IPS DF 6.9 (cell line): ENCODE measurements at places on chromosomes 6 and 20.

DNA sequence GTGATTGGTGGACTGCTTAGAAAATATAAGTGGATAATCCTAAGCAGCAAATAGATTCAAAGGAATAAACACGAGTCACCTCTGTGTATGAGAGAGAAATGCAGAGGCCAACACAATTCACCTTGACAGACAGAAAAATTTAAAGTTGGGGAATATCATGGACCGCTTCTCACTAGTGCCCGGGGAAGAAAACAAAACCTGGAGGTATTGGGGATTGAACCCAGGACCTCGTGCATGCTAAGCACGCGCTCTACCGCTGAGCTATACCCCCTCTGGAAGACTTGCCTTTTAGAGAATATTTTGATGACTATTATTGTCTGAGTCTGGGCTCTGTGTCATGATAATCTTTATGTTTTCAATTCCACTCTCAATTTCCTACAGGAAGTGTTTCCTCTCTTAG, 111.9 kb downstream of the TRIM27 start:
- DNase-seq = no peak

GRCh38 chr20:5745416-5746030, 4.7 kb upstream of the SHLD1 start:
- no peak for DNase-seq

GRCh38 chr20:47783828-47784598, 1.3 kb downstream of the SULF2 start:
- no peak for DNase-seq

- no peak for DNase-seq
These were observed 22.7 kb downstream of the CFAP61 start for GRCh38 chr20:20075032-20075431.

GRCh38 chr20:9408422-9409300, 105.7 kb upstream of the LAMP5 start:
- DNase-seq = no peak

DNA sequence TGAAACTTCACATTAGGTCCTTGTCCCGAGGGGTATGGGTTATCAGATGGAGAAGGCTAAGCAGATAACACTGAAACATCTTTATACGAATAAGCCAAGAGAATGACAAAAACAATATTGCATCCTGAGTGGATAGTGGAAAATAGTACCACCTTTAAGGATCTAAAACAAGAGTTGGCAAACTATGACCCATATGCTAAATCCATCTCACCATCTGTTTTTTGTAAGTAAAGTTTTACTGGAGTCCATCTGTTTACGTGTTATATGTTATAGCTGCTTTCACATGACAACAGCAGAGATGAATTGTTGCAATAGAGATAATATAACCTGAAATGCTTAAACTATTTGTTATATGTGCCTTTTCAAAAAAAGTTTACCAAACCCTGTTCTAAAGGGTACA, 76.1 kb upstream of the TRDN start:
- no peak for DNase-seq
